ENCODE measurements at places on chromosomes 11 and 22.

GRCh38 chr11:11584530-11584810, 37.3 kb downstream of the GALNT18 start:
- DNase-seq: peak; percentile 84

DNA sequence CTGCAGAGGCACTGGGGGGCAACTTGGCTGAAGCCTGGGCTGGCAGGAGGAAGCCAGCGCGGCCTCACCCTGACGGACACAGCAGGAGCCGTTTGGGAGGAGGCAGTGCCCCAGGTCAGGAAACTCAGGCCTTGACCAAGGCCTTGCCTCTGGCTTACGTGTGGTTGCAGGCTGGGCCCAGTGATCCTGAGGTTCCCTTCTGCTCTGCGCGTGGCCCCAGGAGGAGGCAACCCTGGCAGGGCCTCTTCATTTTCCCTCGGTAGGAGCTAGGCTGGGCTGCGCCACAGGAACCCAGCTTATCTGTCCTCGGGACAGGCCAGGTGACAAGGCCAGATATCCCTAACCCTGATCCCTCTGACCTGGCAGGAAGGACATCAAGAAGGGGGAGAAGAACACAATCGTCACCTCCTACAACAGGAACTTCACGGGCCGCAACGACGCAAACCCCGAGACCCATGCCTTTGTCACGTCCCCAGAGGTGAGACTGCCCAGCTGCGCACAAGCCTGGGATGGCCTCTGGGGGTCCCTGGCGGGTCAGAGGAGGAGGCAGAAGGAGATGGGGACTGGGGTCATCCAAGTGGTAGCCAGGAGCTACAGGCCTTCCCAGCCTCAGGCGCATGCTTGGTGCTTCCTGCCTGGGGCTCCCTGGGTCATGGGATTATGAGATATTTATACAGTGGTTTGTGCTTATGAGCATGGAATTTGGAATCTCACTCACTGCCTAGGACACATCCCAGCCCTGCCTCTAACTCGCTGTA, 20.6 kb downstream of the POLR3H start:
- DNase-seq: peak; percentile 22

GRCh38 chr11:119608781-119609180, 120.2 kb downstream of the NECTIN1 start:
- no peak for DNase-seq

DNA sequence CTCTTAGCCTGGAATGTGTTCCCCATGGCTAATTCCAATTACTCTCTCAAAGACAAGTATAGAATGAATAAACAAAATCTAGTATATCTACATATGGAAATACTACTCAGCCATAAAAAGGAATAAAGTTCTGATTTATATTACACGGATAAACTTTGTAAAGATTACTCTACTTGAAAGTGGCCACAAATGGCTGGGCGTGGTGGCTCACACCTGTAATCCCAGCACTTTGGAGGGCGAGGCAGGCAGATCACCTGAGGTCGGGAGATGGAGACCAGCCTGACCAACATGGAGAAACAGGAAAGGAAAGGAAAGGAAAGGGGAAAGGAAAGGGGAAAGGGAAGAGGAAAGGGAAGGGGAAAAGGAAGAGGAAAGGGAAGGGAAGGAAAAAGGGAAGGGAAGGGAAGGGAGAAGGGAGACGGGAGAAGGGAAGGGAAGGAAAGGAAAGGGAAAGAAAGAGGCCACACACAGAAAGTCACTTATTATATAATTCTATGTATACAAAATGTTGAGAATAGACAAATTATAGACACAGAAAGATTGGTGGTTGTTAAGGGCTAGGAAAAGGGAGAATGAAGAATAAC, 90.7 kb upstream of the CLNS1A start:
- DNase-seq: no peak

DNA sequence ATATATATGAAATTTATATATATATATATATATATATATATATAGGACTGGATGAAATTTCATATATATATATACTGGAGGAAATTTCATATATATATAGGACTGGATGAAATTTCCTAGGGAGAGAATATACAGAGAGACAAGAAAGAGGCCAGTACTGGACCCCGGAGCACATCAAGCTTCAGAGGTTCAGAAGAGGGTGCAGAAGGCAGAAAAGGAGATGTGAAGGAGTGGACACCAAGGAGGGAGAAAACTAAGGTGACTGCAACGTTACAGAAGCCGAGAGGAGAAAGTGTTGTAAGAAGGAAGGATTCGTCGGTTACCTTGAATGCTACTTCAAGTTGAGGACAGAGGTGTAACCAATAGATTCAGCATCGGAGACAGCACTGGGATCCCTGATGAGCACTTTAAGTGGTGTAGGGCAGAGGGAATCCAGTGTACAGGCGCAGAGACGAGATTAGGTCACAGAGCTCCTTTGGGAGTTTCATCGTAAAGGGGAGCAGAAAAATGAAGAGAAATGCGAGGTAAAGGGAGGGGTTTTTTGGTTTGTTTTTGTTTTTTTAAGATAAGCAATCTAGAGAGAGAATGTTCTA, 8.5 kb upstream of the TPH1 start:
- DNase-seq: no peak

DNA sequence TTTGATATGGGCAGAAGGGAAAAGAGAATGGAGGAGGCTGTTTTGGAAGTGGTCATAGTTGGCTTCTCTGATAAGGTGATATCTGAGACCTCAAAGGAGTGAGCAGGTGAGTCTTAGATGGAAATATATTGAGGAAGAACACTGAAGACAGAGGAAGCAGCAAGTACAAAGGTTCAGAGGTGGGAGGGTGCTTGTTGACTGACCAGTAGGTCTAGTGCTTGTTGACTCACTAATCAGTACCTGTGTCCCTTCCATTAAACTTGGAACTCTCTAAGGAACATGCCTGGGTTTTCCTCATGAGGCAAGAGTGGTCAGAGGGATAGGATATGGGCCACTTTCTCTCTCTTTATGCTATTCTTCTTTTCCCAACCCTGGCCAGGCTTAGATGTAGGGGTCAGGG, 25.6 kb upstream of the GLYATL1 start:
- no peak for DNase-seq

GRCh38 chr11:23280088-23280487, 419.8 kb upstream of the CCDC179 start:
- DNase-seq: peak; percentile 68

DNA sequence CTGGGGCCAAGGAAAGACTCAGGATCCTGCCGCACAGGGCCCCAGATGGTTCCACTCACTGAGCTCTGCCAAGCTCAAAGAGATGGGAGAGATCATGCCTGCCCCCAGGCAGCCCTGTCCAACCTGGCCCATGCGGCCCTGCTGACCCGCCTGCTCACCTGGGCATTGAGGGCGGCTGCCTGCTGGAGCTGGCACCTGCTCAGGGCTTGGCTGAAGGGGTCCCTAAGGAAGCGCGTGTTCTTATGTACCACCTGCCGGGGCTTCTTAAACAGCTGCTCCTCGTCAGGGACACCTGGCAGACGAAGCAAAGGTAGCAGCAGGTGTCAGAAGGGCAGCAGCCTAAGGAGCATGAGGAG, 5.5 kb downstream of the ESS2 start:
- DNase-seq: no peak

DNA sequence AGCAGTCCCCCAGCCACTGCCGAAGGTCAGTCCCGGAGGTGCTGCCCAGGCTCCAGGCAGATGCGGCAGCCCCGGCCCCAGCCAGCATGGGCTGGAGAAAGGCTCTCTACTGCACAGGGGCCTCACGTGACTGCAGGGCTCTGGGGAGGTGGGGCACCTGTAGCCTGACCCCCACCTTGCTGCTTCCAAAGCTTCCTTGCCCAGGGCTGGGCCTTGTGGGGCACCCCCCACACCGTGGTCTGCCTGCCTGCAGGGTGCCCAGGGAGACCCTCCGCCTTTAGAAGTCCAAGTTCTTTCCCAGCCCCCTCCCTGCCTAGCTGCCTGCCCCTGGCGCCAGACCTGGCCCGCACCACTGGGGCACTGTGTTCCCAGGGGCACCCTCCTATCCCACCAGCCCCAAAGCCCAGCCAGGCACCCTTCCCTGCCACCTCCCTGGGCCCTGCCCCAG, 28.4 kb upstream of the TXNRD2 start:
- DNase-seq: no peak

- DNase-seq: peak; percentile 10
Measured at GRCh38 chr11:69499186-69499917, 17.9 kb downstream of the LINC01488 start.

DNA sequence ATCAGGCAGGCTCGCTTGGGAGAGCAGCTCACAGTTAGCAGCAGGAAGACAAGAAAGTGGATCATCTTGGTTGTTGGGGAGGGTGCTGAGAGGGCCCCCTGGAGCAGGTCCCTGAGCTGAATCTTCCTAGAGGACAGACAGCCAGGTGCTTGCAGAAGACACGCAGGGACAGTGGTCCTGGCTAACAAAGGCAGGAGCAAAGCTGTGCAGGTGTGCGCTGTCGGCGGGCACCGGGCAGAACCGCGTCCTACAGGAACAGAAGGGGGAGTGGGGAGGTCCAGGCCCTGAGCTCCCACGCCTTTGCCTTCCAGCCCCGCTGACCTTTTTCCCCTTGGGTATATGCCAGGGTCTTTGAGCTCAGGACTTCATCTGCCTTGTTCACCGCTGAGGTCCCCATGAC, 30.1 kb upstream of the PARVB start:
- no peak for DNase-seq

DNA sequence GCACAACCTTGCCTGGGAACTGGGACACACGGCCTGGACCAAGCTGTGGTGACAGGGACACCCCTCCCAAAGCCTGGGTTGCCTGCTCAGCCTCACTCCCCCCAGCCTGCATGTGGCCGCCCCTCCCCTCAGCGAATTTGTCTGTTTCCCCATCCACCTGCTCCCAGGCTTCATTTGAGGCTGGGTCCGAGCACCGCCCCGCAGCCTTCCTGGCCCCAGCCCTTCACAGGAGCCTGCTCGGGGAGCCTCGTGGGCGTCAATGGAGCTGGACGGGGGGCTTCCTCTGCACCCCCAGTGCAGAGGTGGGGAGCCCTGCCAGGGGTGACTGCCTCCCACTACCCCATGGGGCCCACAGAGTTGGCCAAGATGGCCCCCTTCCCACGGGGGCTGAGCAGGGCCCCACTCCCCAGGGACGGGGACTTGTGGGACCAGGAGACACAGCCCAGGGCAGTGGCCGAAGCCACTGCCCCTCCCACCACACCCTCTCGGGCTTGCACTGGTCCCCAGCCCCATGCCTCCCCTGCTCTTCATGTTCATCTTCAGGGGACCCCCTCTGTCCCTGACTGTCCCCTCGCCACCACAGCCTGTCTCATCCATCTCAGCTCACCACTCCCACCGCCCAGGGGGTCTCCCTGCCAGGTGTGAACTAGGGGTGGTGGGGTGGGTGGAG, 91.7 kb downstream of the WNT7B start:
- no peak for DNase-seq

DNA sequence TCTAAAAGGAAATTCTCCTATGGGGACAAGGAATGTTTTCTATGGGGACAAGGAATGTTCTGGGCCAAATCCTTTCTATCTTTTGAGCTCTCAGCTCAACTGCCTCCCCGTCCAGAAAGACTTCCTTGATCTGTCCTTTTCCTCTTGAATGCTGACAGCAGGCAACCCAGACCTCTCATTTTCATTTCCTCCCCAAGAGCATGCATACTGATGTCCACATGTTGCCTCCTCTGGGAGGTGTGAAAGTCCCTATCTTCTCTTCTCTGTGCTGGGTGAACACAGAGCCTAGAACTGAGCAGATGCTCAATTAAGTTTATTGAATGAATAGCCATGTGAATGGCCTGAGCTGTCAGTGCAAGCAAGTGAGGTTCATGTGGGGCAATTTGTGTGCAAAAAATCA, 331.9 kb upstream of the NARS2 start:
- DNase-seq: no peak

DNA sequence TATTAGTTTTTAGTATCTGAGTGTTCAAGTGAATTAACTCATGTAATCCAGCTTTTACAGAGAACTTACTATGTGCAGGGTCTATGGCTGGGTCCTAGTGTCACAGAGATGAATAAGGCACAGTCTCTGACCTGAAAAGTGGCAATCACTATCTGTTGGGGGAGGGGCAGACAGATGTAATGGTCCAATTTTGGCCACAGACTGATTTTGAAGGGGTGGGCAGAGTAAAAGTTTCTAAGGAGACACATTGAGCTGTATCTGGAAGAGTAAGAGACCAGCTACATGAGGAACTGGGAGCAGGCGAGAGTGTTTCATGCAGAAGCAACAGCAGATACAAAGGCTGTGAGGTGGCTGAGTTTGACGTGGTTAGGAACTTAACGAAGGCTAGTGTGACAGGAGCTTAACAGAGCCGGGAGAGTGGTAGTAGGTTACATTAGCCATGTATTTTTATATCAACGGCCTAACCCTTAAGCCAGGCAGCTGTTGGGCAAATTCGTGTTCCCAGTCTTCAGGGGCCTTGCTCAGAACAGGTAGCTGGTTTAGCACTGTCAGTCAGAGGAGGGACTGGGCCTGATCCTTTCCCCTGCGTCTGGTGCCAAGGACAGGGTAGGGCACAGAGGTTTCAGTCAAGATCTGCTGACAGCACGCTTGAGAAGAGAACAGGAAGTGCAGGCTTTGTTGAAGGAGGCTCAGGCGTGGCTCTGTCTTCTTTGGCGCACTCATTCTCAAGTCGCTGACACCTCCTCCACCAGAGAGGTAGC, 1.4 kb upstream of the STIM1 start:
- no peak for DNase-seq

DNA sequence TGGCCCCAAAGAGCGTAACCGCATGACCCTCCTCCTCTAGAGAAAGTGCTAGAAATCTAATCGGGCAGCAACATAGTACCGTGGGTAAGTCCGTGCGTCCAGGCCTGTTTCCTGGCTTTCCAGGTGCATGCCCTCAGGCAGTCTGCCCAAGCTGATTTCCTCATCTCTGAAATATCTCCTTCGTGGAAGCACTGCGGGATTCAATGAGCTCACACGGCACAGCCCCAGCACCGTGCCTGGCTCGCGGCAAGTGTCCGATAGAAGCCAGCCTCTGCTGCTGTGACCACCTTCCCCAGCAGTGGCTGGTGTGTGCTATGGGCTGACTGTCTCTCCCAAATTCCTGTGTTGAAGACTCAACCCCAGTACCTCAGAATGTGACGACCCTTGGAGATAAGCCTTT, 20.7 kb downstream of the RPUSD4 start:
- no peak for DNase-seq

GRCh38 chr11:125364121-125364826, 131.8 kb downstream of the FEZ1 start:
- peak; percentile 60 for DNase-seq

- DNase-seq: no peak
Measured at GRCh38 chr11:36086366-36086765, 142.5 kb downstream of the LDLRAD3 start.

DNA sequence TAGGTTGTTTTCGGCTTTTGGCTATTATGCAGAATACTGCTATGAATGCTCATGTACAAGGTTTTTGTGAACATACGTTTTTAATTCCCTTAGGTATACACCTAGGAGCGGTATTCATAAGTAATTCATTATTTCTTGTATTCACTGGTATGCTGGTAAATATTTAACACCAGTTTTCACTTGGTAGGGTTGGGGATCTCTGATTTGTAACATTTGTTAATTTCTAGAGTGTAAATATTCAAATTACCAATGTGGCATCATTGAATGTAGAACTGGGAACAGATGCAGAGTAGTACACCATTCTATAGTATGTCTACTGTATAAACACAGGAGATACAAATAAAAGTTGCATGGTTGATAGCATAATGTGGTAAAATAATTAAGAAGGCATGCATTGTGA, 16.3 kb downstream of the GVQW3 start:
- no peak for DNase-seq

All from fibroblast of skin of abdomen (primary cell).